T-cell (primary cell): ENCODE measurements at places on chromosomes 1 and 21.

- no peak for DNase-seq
- H3K27me3 ChIP-seq, result no peaks in the 10 kb centered on the region
- peak overlapping the region; percentile 47 for H3K4me3 ChIP-seq
- H3K36me3 ChIP-seq, result peaks cover 2% of the 10 kb centered on the region
Measured at GRCh38 chr1:1304331-1305299, 3.1 kb downstream of the ACAP3 start.

GRCh38 chr1:154115180-154115579, 39.7 kb downstream of the NUP210L start:
- DNase-seq, result no peak
- H3K4me3 ChIP-seq, result no peak overlapping the region
- H3K27ac ChIP-seq, result no peak overlapping the region
- H3K27me3 ChIP-seq, result no peaks in the 10 kb centered on the region
- no peaks in the 10 kb centered on the region for H3K36me3 ChIP-seq

DNA sequence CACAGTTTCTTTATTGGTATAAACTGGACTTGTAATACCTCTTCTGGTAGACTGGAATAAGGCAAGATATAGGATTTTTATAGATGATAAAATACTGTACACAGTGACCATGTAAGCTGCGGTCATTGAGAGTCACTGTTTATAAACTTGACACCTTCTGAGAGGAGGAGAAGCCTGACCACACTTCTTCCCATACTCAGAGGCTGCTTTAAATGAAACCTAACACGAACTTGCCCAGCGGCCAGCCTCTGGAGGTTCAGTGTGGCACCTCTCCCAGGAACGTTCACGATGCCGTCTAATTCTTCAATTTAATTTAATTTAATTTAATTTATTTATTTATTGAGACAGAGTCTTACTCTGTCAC, 22.5 kb downstream of the MTARC1 start:
- H3K27ac ChIP-seq, result no peak overlapping the region
- no peak overlapping the region for H3K4me3 ChIP-seq
- H3K4me1 ChIP-seq, result no peaks in the 10 kb centered on the region

GRCh38 chr1:221782970-221783369, 41.1 kb upstream of the DUSP10 start:
- no peaks in the 10 kb centered on the region for H3K36me3 ChIP-seq
- H3K27ac ChIP-seq, result no peak overlapping the region
- H3K4me1 ChIP-seq, result peaks cover 55% of the 10 kb centered on the region
- H3K4me3 ChIP-seq, result no peak overlapping the region

DNA sequence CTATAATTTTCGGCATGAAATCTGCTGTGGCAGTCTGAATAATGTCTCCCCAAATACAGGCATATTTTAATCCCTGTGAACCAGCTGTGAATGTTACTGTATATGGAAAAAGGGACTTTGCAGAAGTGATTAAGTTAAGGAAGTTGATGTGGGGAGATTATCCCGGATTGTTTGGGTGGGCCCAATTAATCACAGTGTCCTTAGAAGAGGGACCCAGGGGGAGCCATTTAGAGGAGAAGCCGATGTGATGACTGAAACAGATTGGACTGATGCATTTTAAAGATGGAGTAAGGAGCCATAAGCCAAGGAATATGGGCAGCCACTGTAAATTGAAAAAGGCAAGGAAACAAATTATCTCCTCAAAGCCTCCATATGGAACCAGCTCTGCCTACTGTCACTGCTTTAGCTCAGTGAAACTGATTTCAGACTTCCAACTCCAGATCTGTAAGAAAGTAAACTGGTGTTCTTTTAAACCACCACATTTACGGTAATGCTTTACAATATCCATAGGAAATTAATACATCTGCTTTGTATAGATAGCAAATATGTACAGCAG, 61.1 kb upstream of the GPR88 start:
- H3K27me3 ChIP-seq, result no peaks in the 10 kb centered on the region
- peaks cover 6% of the 10 kb centered on the region for H3K36me3 ChIP-seq
- H3K4me3 ChIP-seq, result no peak overlapping the region

- peaks cover 4% of the 10 kb centered on the region for H3K4me1 ChIP-seq
- H3K36me3 ChIP-seq, result peaks cover 4% of the 10 kb centered on the region
- H3K4me3 ChIP-seq, result no peak overlapping the region
- H3K27ac ChIP-seq, result no peak overlapping the region
Measured at GRCh38 chr1:150141452-150141851, 8.3 kb upstream of the PLEKHO1 start.

- no peak overlapping the region for H3K27ac ChIP-seq
- peaks cover 8% of the 10 kb centered on the region for H3K27me3 ChIP-seq
- no peak for DNase-seq
Measured at GRCh38 chr1:158022554-158023312, 29.3 kb downstream of the KIRREL1 start.

DNA sequence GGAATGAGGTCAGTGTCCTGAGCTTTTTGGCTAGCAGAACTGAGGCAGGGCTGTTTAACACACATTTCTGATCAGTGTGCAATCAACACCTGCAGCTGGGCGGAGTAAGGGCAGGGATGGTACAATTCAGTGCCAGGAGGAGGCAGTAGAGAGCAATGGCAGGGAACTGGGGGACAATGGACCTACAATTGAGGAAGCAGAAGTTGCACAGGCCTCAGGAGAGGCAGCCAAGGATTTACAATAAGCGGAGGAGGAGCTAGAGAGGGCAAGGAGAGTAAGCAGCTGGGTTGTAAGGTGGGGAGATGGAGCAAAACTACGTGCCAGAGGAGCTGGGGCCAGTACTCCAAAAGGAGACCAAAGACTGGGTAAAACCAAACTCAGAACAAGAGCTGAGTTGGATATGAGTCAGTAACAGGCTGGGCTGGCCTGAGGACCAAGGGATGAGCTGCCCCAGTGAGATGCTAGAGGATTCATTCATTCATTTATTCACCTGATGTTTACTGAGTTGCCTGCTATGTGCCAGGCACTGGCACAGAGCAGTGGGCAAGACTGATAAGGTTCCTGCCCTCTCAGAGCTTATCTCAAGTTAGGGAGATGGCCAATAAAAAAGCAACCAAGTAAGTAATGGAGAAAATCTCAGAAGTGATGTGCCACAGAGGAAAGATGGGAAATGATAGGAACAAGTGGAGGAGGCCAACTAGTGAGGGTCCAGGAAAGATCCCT, 10.4 kb upstream of the GALE start:
- H3K4me3 ChIP-seq, result no peak overlapping the region
- H3K27me3 ChIP-seq, result no peaks in the 10 kb centered on the region
- no peak overlapping the region for H3K27ac ChIP-seq
- peak; percentile 57 for DNase-seq

DNA sequence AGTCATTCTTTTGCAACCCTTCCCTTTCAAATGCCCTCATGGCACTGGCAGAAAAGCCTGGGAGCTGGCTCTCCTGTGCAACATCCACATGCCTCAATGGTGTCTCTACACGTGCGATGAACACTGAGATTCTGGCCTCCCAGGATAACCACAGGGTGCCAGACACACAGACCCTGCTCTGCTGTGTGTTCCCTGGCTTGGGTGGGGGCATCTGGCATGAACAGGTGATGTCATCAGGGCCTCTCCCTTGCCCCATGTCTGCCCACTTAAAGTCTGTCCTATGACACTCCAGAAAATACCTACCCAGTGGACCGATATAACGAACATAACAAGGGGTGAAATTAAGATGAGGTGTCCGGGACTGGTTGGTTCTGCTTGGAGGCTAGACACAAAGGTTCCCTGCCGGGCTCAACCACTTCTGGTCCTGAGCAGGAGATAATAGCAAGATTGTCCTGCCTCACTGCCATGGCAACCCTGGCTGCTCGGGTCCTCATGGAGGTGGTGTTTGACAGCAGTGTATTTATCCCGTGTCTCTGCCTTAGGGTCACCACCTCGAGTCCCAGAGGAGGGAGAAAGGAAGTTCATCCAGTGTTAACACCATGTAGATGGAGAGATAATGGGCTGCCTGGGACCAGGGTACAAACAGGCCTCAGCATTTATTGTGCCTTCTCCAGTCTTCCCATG, 19.3 kb downstream of the INSRR start:
- no peak overlapping the region for H3K4me3 ChIP-seq
- no peaks in the 10 kb centered on the region for H3K36me3 ChIP-seq
- peaks cover 81% of the 10 kb centered on the region for H3K27me3 ChIP-seq

DNA sequence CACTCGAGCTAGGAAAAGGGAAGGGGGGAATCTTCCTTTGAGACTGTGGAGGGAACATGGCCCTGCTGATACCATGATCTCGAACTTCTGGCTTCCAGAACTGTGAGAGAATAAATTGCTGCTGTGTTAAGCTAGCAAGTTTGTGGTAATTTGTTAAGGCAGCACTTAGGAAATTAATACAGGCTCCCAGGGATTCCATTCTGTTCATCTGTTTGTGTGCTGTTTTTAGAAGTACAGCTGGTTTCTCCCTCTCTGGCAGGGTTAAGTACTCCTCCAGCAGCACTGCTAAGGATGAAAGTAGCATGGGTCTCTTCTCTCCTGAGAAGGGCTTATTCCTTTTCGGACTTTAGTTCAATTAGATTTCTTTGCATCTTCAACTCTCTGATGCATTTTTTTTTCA, 268.3 kb downstream of the HHIPL2 start:
- H3K27me3 ChIP-seq, result no peaks in the 10 kb centered on the region
- H3K27ac ChIP-seq, result no peak overlapping the region
- no peak for DNase-seq

DNA sequence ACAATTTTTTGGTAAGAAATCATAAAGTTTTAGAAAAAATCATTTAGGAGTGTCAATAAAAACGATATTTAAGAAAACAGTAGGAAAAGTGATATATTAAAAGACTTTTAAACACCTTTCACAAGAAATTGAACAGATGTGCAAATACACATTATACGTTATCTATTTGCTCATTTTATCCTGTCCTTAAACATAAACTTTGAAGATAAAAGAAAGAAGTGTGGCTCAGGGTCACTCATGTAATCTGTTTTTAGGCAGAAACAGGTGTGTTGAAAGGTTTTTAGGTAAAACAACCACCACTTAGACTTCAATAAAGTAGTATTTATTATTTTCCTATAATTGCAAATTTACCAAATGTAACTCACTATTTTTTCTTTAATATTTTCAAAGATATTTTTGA, 13.1 kb downstream of the AMY2B start:
- H3K27ac ChIP-seq, result no peak overlapping the region
- no peak overlapping the region for H3K4me3 ChIP-seq
- no peaks in the 10 kb centered on the region for H3K36me3 ChIP-seq
- DNase-seq, result no peak
- H3K27me3 ChIP-seq, result no peaks in the 10 kb centered on the region
